Kidney (tissue), 22 donors: ENCODE measurements at places on chromosomes 12 and 14. TPM values are rescaled to one million over a fixed set of nuclear protein-coding genes. Genes with fewer than 3 reads are reported as not detected.

GRCh38 chr14:79064214-79064613, 894.0 kb downstream of the NRXN3 start:
- DNase-seq: no peak

DNA sequence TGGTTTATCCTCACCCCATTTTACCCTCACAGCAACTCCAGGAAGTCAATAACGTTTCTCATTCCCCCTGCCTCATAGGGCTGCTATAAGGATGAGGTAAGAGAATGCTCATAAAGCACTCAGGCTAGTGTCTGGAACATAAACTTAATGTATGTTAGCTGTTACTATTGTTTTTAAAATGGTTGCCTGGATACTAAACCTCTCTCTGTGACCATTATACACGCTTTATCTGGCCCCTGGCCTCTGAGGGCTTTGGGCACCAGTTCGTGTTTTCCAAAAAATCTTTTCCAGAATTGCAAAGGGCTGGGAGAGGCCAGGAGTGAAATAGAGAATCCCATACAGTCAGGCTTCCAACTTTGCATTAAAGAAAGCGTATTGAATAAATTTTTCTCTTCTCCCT, 113.9 kb downstream of the KTN1 start:
- DNase-seq: no peak

DNA sequence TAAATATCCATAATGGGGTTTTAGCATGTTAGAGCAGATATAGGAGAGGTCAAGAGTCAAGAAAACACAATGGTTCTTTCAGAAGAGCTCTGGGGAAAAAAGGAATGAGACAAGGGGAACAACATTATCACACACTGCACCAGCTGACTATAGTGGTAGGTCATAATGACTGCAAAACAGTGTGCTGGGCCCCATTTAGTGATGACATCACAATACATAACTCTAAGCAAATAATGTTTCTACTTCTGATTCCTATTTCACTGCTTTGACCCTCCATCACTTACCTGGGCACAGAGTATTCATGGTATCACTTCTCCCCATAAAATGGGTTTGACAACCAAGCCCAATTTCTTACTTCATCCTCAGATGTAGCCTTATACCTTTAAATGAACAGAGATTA, 62.1 kb downstream of the GARIN6 start:
- DNase-seq: no peak

- DNase-seq: no peak
Measured at GRCh38 chr12:43309959-43310358, 242.0 kb downstream of the ADAMTS20 start.

GRCh38 chr14:60238955-60239354, 10.1 kb upstream of the PPM1A start:
- no peak for DNase-seq

DNA sequence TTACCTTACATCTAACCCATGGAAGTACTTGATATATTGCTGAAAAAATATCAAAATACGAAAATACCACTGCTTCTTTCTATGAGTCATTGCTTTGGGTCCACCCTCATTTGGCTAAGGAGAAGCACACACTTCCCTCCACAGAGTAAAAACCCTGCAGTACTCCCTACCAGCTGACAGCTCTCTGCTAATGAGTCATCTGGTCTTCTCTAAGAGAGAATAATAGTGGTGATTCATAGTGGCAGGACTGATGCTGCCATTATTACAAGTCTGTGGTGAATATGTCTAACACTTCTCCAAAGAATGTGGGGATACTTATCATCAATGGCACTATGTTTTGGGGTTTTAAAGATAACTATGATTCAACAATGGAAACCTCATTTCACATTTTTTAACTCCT, 90.7 kb downstream of the PPFIA2 start:
- no peak for DNase-seq

- DNase-seq: no peak
Measured at GRCh38 chr12:42394429-42394828, 68.5 kb downstream of the PPHLN1 start.

DNA sequence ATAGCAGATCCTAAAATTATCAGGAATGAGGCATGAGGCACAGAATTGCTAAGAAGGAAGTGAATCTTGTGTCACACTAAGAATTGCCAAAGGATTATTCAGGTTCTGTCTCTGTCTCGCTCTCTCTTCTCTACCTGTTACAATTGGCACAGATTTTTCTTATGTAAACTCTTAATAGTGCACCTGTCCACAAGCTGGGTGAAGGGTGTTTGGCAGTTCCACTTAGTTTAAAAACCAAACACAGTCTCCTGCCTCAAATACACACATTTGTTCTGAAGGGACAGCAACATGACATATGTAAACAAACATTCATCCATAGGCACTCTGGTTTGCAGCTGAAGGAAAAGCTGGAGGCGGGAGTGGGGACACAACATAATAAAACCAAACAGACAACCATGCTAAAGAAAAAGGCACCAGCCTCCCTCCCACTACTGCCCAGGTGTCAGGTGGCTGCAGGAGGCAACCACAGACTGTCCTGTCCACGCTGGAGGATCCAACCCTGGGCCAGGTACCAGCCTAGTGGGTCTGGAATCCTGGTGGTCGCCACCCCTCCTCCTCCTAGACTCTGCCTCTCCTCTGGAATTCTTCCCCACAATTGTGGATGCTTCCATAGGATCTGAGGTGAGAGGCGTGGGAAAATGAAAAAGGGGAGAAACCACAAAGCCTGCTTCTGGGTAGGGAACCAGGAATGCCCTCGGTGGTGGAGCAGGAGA, 81.2 kb downstream of the TMEM260 start:
- DNase-seq: no peak

DNA sequence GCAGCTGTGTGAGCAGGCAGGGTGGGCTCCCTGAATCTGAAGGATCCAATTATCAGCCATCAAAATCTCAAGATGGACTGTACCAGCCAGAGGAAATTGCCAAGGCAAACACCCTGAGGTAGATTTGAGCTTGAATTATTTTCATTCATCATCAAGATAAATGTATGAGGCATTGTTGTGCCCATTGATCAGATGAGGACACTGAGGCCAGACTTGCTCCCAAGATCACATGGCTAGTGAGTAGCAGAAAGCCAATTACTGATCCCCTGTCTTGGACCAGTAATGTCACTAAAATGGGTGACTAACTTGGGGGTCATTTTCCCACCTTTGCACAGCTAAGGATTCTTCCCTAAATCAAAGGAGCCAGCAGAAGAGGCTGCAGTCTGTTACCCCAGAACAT, 20.9 kb upstream of the CMKLR1 start:
- no peak for DNase-seq

GRCh38 chr12:28507867-28508266, 317.6 kb downstream of the CCDC91 start:
- DNase-seq: no peak

DNA sequence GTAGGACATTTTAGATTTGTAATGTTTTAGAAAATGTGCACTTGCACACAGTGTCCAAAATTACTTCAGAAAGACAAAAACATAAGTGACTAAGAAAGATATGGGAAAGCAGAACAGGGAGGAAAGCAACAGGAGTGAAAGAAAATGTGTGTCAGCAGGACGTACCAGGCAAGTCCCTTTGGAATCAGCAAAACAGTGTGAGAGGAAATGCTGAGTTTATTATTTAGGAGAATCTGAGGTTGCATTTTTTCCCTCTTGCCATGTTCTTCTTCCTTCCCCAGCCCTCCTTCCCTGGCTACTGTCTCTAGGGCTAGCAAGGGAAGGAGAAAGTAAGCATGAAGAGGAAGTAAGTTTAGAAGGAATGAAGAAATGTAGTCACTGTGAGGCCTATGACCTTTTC, 67.7 kb upstream of the CD163 start:
- no peak for DNase-seq

- peak; percentile 94 for DNase-seq
Measured at GRCh38 chr14:95483309-95484165, 32.9 kb downstream of the SYNE3 start.

GRCh38 chr12:59737725-59738463, 142.1 kb downstream of the SLC16A7 start:
- no peak for DNase-seq

RAN gene
- 369 TPM for total RNA-seq

KRT5 gene
- total RNA-seq: 0.69 TPM

OSGEP gene
- total RNA-seq: 32.4 TPM

TSHR gene
- total RNA-seq: 0.98 TPM

GON7 gene
- total RNA-seq: 12.3 TPM

TPPP2 gene
- total RNA-seq: not detected

TAS2R9 gene
- not detected for total RNA-seq

KLHL42 gene
- 21.2 TPM for total RNA-seq

DBX2 gene
- total RNA-seq: not detected
